ENCODE measurements at places on chromosomes 12 and 14. TPM values are rescaled to one million over a fixed set of nuclear protein-coding genes. Genes with fewer than 3 reads are reported as not detected.

Gene STAC3
- total RNA-seq = not detected

Gene GALNT8
- 0.55 TPM for total RNA-seq

Gene PTPN21
- total RNA-seq = 12.5 TPM

Gene IAPP
- total RNA-seq = not detected

Gene RAB35
- total RNA-seq = 32.8 TPM

Gene ZFYVE21
- 52.9 TPM for total RNA-seq

Gene SLC2A14
- total RNA-seq = not detected

Gene SERPINA3
- 33.9 TPM for total RNA-seq

Gene NRIP2
- not detected for total RNA-seq

Gene RNASE2
- not detected for total RNA-seq

Gene FITM1
- total RNA-seq = not detected

Gene DHRS2
- total RNA-seq = 5.8 TPM

Gene VWF
- total RNA-seq = 1.5 TPM

Gene TCL1B
- total RNA-seq = not detected

Gene OTOGL
- total RNA-seq = 0.14 TPM

Gene BATF
- total RNA-seq = not detected

Gene CRIP1
- 11.1 TPM for total RNA-seq

Gene SLC6A12
- total RNA-seq = 2.1 TPM

Gene LBHD2
- total RNA-seq = not detected

Gene ARL1
- 49.2 TPM for total RNA-seq

Gene WNT1
- not detected for total RNA-seq

Gene GALNT4
- 4.1 TPM for total RNA-seq

Gene MYH6
- not detected for total RNA-seq

Gene AKAP6
- total RNA-seq = 1.3 TPM

Gene KLC1
- total RNA-seq = 266 TPM

Gene OASL
- 1.4 TPM for total RNA-seq

Gene TAS2R13
- total RNA-seq = 0.21 TPM

All from kidney epithelial cell (primary cell).